ENCODE measurements at places on chromosomes 6 and 20. TPM values are rescaled to one million over a fixed set of nuclear protein-coding genes. Genes with fewer than 3 reads are reported as not detected.

RBM24 gene
- 1.3 TPM for total RNA-seq

MUCL3 gene
- not detected for total RNA-seq

OGFRL1 gene
- 11.4 TPM for total RNA-seq

WFDC12 gene
- not detected for total RNA-seq

CASP8AP2 gene
- 18.2 TPM for total RNA-seq

CCN2 gene
- total RNA-seq, result 425 TPM

MAN1A1 gene
- total RNA-seq, result 13.3 TPM

TAF11 gene
- total RNA-seq, result 50.0 TPM

PLCB4 gene
- 1.6 TPM for total RNA-seq

MUC22 gene
- total RNA-seq, result not detected

WFDC10B gene
- not detected for total RNA-seq

OTOR gene
- total RNA-seq, result not detected

SOBP gene
- total RNA-seq, result 1.7 TPM

RBM39 gene
- total RNA-seq, result 252 TPM

OR2B6 gene
- total RNA-seq, result not detected

SCRT2 gene
- total RNA-seq, result not detected

ADGRF4 gene
- under 0.01 TPM for total RNA-seq

LTV1 gene
- total RNA-seq, result 25.0 TPM

GRM1 gene
- not detected for total RNA-seq

CRISP3 gene
- total RNA-seq, result not detected

REM1 gene
- total RNA-seq, result not detected

SLC22A1 gene
- under 0.01 TPM for total RNA-seq

CTCFL gene
- total RNA-seq, result not detected

RFX6 gene
- not detected for total RNA-seq

ITCH gene
- 68.9 TPM for total RNA-seq

ZNF311 gene
- total RNA-seq, result 0.30 TPM

SLC32A1 gene
- total RNA-seq, result not detected
